GM12878 (cell line): ENCODE measurements at places on chromosomes 2 and 18. TPM values are rescaled to one million over a fixed set of nuclear protein-coding genes. Genes with fewer than 3 reads are reported as not detected.
A peak's percentile ranks its signal among the peaks of the same experiment; 100 is the strongest.

GRCh38 chr2:54575379-54575888, 119.3 kb downstream of the SPTBN1 start:
- peak overlapping the region; percentile 100 for H3K27ac ChIP-seq
- H3K36me3 ChIP-seq, result 0 out of 2 replicates have a peak, but pooled peaks cover 3% of the 10 kb centered on the region
- no peak for DNase-seq
- H3K4me1 ChIP-seq, result peaks cover 85% of the 10 kb centered on the region

- no peaks in the 10 kb centered on the region for H3K4me1 ChIP-seq
- no peak overlapping the region for H3K4me3 ChIP-seq
- no peak overlapping the region for H3K27ac ChIP-seq
- no peaks in the 10 kb centered on the region for H3K36me3 ChIP-seq
- no peak for DNase-seq
- no peaks in the 10 kb centered on the region for H3K27me3 ChIP-seq
These were observed 196.0 kb upstream of the SPHKAP start for GRCh38 chr2:228377533-228377932.

DNA sequence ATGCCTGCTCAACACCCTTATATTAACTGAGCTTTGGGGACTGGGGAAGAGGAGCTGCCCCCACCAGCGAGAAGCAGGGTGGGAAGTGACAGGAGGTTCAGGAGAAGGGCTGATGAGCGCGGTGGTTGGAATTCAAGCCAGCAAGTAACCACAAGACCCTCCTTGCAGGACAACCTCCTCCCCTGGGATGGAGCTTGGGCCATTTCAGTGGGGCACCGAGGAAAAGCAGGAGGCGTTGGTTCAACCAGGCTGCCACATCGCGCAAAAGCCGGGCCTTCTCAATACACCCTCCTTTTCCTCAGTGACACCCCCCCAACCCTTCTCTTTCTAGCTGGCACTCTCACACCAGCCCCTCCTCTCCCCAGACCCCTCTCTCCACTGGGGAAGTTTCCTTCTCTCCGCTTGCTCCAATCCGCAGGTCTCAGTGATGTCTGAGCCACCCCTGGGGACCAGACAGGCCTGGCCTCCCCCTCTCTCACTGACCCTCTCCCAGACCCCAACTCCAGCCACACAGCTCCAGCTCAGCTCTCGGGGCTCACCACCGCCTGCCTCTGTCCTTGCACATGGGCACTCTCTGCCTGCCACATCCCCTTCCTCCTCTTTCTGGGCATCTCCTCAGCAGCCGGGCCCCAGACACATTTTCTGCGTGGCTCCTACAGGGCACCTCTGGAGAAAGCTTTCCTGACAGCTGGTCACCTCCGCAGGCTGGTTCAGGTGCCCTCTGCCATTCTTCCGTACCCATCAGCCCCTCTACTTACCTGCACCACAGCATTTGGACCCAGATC, 44.5 kb downstream of the KCNF1 start:
- no peaks in the 10 kb centered on the region for H3K4me1 ChIP-seq
- no peaks in the 10 kb centered on the region for H3K36me3 ChIP-seq
- no peak overlapping the region for H3K4me3 ChIP-seq
- DNase-seq, result no peak
- no peaks in the 10 kb centered on the region; the same call in 1 of the 2 replicates for H3K27me3 ChIP-seq
- no peak overlapping the region for H3K27ac ChIP-seq

GRCh38 chr2:118854507-118855345, 7.3 kb upstream of the EN1 start:
- H3K4me3 ChIP-seq, result no peak overlapping the region; the same call in 1 of the 2 replicates
- peaks cover 36% of the 10 kb centered on the region for H3K27me3 ChIP-seq
- no peak overlapping the region for H3K27ac ChIP-seq
- no peaks in the 10 kb centered on the region for H3K4me1 ChIP-seq

POTEJ gene
- total RNA-seq, result not detected in 2 replicates
